ENCODE measurements at places on chromosomes 12 and 14.

DNA sequence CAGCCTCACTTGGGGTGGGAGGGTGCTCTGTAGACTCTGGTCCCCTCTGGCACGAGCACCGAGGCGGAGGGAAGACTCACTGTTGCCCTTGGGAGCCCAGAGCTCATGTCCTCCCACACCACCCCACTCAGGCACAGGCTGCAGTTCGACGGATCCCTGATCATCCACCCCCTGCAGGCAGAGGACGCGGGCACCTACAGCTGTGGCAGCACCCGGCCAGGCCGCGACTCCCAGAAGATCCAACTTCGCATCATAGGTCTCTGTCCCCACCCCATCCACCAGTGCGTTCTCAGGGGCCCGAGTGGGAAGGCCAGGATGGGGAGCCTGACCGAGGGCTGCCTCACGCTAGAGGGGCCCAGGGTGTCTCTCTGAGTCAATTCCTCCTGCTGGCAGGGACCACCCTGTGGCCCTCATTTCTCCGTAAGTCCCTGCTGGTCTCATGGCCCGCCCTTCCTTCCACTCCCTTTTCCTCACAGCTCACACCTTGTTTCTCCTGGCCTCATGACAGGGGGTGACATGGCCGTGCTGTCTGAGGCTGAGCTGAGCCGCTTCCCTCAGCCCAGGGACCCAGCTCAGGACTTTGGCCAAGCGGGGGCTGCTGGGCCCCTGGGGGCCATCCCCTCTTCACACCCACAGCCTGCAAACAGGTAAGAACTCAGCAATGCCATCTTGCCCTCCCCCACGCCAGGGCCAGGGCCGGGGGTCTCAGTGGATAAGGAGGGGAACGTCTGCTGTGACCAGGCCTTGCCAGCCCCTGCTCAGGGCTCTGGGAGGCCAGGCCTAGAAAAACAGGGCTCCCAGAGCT lies 27.0 kb downstream of the PAPLN start:
- no peak for DNase-seq

- DNase-seq = no peak
Observed at GRCh38 chr14:56657604-56658003, 78.0 kb downstream of the TMEM260 start.

DNA sequence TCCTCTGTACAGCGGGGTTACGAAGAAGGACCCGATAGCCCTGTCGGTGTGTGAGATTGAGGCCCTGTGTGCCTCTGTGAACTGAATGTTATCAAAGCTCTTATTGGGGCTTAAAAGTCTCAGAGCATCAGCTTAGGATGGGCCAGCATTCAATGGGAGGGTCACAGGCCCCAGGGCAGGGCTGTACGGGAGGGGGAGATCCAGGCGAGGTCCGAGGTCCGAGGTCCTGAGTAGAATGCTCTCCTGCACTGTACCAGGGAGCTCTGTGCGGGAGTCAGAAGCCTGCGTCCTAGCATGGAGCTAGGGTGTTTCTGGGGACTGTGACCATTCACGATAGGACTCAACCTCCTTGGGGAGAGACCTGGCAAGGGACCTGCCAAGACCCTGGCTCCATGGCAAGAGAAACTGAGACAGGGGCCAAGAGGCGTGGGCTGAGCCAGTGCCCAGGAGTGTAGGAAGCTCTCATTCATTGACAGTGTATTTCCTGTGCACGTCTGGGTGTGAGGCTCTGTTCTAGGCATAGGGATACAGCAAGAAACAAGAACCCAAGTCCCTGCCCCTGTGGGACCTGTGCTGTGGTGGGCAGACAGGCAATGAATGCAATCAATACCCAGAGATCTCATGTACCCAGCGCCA lies 12.0 kb upstream of the FAM181A start:
- no peak for DNase-seq

GRCh38 chr12:14167005-14167628 lies 185.7 kb upstream of the GRIN2B start:
- peak; percentile 1 for DNase-seq

GRCh38 chr14:90599748-90600507 lies 203.1 kb downstream of the CALM1 start:
- no peak for DNase-seq

DNA sequence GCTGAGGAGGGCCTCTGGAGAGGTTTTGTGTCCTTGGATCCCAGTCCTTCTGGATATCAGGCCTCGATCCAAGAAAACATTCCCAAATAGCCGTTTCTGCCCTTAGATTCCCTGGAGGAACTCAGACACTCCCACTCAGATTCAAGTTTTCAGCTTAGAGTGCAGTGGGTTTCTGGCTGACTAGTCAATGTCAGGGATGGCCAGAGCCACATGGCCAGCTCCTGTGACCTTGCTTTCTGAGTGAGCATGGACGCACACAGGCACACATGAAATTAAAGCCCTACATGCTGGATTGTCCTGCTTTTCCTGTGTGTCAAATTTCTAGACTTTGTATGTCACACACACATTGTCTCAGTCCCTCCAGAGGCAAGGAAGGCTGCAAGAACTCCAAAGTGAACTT lies 86.2 kb downstream of the TNFAIP2 start:
- no peak for DNase-seq

DNA sequence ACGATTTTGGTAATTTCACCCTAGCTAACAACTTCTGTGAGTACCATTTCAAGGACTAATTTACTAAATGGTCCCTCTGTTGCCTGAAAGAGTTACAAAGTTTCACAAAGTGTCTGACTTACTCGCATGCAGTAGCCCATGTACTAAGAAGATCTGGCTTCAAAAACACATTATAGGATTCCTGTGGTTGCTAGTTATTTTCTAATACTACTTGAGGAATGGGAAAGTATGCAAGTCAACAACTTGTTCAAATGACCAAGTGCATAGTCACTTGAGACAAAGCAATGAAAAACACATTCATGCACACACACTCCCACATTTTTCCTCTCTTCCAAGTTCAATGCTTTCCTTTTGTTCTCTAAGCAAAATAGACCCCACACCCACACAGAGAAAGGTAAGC lies 219.7 kb upstream of the TMPO start:
- no peak for DNase-seq

DNA sequence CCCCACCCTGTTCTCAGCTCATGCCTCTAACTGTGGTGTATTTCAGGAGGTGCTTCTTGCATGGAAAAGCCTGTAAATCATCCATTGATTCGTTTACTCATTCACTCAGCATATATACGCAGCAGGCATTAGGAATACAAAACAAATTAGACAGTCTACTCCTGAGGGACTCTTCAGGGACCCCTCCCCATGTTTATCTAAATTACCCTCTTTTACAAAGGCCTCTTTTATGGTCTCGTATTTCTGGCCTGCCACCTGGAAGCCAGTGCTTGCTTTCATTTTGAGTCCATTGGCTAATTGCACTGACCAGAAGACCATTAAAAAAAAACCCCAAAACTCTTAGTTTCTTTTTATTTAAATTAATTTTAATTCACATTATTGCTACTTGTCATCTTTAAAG lies 134.4 kb downstream of the DACT1 start:
- DNase-seq = no peak

GRCh38 chr12:94839347-94839746 lies 164.2 kb downstream of the NDUFA12 start:
- no peak for DNase-seq

DNA sequence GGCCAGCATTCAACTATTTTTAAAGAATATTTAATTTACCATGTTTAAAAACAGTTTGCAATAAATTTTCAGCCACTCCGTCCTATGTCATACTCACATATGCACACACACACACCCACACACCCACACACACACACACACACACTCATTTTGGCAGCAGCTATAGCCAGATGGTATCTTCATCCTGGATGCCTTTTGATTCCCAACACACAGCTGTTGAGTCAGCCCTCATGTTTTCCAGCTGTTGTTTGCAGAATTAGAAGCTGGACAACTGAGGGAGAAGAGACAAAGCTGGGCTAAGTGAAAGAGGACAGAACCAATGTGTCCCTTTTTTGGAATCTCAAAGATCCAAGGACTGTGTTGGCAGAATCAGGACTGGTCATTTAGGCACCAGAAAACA lies 80.0 kb upstream of the EGLN3 start:
- no peak for DNase-seq

GRCh38 chr12:91991399-91992187 lies 154.1 kb downstream of the BTG1 start:
- no peak for DNase-seq

DNA sequence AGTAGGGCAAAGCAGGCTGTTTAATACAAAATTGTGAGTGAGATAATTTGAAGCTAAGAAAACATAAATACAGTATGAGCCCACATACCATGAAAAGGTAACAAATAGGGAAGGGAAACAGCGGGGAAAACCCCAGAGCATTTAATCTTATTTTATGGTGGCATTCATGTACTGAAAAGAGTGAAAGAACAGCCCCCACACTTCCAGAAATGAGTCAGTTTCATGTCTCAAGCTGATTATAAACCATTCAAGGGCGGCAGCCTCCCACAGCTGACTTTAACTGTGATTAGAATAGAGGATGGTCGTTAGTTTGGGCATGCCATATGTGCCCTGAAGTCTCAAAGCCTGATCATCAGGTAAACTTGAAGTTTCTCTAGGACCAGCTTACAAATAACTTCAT lies 64.5 kb downstream of the FOXG1 start:
- DNase-seq = no peak

DNA sequence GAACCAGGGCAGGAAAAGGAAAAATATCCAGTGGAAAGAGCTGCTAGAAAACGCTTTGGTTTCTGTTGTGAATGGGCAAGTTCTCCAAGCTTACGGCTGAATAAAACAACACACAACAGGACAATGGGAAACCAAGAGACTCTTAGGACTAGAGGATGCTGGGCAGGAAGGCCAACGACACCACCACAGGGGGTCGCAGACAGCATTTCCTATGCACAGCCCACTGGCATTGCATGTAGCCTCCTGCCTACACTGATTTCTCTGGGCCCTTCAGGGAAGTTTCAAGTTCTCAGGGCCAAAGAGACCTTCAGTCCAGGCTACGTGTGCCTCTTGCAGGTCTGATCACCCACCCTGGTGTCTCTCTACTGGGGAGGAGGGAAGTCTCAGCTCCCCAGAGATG lies 108.0 kb downstream of the RIMBP2 start:
- no peak for DNase-seq

- no peak for DNase-seq
Observed at GRCh38 chr12:22518060-22518719, 26.2 kb downstream of the C2CD5 start.

DNA sequence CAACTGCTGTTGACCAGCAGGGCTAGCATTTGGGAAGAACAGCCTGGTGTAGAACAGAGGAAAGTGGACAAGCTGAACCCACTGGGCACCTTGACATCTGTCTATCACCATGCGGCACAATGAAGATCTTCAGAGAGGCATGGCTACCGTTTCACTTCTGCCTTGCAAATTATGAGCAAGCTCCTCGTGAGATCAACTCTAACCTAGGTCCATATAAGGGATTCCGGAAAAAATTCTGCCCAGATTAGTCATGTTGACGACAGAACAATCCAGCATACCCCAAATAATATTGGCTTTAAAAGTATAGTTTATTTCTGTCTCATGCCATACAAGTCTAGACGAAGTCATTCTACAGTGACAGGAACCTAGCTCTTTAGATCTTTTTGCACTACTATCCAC lies 91.6 kb upstream of the ATF7IP start:
- no peak for DNase-seq

DNA sequence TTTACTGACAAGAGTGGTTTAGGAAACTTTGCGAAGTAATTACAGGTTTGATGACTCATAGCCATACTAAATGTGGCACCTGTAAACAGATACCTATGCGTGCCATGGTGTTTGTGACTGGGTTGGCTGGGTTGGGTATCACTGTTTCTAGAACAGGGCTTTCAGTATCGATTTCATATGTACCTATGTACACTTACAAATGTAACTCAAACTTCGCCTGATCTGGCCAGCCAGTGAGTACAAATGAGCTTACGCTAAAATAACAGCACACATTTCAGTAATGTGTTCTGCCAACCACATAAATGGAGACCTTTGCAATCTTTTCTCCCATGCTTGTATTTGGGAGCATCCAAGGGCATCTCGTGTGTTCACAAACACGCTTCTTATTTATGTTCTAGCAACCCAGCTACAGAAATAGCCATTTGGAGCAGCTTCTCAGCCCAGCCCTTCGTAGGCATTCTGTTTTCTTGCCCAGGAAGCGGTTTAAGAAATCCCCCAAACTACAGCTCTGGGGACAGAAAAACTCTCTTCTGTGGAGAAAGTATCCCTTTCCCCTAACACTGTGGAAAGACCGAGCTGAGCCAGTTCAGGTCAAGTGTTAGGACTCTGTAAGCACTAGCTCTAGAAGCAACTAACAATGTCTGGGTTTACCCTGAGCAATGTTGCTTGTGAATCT lies 42.3 kb upstream of the MDM1 start:
- DNase-seq = no peak

DNA sequence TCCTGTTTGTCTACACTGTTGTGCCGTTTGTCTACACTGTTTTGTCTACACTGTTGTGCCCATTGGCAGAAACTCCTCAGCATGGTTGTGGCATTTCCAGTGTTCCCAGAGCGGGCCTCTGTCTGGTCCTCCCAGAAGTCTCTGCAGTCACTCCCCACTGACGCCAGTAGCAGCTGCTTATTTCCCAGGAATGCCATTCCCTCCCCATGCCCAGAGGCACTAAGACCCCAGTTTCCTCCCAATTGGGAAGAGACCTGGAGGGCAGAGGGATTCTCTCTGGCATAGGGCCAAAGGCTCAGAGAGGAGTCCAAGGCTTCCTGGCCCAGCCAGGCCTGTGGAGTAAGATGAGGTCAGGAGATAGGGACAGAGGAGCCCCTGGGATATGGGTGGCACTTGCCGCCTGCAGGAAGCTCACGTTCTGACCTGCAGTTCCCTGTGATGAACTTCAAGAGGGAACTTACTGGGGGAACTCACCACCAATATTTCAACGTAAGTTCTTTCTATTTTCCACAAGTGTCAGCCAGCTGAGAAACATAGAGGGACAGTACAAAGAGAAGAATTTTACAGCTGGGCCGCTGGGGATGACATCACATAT lies 69.1 kb downstream of the TNFAIP2 start:
- no peak for DNase-seq

DNA sequence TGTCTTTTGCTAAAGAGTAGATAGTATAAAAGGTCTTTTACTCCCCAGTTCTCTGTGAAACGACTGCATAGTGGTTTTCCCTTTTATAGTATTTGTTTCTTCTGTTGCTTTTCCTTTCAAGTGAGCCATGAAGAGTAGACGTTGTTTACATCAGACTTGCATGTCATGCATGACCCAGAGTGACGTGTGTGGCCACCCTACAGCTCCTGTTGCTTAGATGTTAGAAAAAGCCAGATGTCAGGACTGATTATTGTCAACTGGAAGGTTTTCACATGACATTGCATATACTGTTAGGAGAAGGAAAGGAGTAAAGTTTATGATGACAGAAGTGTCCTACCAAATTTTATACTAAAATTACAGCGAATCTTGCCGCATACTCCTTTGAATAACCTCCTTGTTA lies 1.3 kb upstream of the RD3L start:
- DNase-seq = no peak

GRCh38 chr14:64265222-64265621 lies 28.9 kb downstream of the ESR2 start:
- DNase-seq = no peak
